ENCODE measurements at places on chromosomes 3 and 15.

DNA sequence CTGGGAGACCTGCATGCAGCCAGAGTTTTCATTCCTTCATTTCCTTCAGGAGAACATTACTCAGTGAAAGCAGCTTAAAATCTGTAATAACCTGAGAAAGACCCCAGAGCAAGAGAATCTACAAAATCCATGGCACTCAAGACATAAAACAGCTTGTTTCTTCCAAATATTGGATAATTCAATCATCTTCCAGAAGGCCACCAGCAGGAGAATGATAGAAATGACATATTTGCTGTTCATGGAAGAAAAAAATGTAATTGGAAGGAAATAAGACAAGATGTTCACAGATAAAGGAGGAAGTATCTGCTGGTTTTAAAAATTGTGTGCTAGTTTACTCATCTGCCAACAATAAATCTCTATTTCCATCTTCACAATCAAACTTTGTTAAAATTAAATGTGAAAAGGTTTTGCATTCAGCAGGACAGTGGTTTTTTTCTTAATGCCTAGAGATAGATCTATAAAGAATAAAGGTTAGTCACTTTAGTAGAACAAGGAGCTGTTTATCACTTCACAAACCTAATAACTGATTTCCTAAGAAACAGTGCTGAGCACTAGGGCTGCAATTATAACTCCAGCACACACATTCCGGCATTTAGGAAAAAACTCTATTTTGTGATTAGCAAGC lies 530.8 kb downstream of the NSUN3 start:
- DNase-seq, result no peak

DNA sequence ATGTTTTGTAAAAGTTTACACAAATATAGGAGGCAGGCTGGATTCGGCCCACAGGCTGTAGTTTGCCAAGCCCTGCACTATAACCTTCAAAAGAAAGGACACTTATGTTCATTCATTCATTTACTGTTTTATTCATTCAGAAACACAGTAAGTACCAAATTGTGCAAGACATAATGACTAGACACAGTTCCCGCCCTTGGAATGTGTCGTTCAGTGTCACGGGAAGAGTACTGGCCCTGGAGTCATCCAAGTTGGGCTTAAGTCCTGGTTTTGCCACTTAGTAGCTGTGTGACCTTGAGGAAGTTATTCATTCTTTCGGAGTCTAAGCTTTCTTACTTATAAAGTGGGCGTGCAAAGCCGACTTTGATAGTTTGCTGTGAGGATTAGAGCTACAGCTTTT lies 22.0 kb downstream of the COLQ start:
- DNase-seq, result no peak

DNA sequence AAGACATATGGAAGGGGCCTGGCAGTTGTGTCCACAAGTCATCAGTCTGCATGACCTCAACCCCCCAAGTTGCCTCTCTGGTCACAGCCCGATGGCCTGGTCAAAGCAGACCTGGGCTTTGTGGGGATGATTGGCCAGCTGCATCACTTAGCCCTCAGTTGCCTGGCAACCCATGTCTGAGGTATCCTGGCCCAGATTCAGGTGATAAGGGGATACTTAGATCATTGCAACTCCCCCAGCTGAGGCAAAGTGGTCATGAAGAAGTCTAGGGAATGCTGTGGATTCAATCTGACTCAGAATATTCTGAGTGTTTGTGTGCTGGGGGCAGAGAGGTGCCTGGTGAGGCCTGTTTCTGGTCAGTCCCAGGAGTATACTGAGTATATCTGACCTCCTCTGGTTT lies 5.0 kb downstream of the GPR156 start:
- DNase-seq, result no peak

DNA sequence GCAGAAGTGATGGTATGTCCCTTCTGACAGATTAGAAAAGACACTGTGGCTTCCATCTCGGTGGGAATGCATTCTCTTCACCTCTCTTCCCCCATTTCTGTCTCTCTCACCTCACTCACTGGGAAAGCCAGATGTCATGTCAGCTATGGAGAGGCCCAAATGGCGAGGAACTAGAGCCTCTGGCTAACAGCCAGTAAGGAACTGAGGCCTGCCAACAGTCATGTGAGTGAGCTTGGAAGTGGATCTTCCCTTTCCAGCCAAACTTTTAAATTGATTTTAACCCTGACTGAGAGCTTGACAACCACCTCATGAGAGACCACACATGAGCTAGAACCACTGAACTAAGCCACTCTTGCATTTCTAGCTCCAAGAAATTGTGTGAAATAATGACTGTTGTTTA lies 35.2 kb upstream of the CDAN1 start:
- DNase-seq, result no peak

- DNase-seq, result no peak
Observed at GRCh38 chr3:17850448-17850847, 108.0 kb upstream of the TBC1D5 start.

GRCh38 chr3:29587340-29587739 lies 306.5 kb downstream of the RBMS3 start:
- no peak for DNase-seq

- no peak for DNase-seq
Observed at GRCh38 chr3:18079739-18080138, 337.3 kb upstream of the TBC1D5 start.

DNA sequence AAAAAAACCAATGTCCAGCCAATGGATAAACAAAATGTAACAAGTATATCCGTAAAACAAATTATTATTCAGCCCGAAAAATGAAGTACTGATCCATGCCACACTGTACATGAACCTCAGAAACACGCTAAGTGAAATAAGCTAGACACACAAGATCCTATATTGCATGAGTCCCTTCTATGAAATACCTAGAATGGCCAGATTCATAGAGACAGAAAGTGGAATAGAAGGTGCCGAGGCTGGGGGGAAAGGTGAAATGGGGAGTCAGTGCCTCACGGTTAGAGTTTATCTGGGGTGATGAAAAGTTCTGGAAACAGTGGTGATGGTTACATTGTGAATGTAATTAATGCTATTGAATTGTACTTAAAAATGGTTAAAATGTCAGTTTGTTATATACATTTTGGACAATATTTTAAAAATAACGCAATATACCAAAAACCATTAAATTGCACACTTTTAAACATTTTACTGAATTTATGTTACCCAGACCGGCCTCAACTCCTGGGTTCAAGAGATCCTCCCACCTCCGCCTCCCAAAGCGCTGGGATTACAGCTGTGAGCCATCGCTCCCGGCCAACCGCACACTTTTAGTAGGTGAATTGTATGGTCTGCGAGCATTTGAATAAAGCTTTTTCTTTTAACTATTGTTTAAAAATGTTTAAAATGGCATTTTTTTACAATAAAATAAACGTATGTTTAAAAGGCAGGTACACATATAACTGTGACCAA lies 2.1 kb downstream of the RNF168 start:
- DNase-seq, result no peak

DNA sequence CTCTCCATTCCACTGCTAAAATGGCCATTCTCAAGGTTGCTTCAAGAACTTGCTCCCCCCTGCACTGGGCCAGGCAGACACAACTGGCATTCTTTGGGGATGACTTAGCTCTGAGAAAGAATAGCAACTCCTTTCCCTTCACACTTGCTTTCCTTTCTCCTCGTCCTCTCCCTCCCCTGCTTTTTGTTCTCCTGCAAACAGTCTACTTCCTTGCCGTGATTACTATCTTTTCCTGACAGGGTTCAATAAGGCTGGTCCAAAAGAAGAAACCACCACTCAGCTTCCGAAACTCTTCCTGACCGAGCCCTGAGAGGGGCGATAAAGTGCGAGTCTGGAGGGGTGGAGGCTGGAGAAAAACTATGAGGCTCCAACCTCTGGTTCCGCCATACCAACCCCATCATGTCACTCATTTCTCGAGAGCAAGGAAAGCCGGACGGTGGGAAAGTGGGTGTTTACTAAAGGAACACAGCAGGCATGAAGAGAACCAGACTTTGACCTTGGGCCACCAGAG lies 5.0 kb downstream of the AMOTL2 start:
- DNase-seq, result no peak

GRCh38 chr3:57597127-57597923 lies at the start of gene ARF4:
Gene ARF4 (minus strand): TSS chr3:57597344. CDS start chr3:57597140, 204 bp downstream.
- peak; percentile 97 for DNase-seq

DNA sequence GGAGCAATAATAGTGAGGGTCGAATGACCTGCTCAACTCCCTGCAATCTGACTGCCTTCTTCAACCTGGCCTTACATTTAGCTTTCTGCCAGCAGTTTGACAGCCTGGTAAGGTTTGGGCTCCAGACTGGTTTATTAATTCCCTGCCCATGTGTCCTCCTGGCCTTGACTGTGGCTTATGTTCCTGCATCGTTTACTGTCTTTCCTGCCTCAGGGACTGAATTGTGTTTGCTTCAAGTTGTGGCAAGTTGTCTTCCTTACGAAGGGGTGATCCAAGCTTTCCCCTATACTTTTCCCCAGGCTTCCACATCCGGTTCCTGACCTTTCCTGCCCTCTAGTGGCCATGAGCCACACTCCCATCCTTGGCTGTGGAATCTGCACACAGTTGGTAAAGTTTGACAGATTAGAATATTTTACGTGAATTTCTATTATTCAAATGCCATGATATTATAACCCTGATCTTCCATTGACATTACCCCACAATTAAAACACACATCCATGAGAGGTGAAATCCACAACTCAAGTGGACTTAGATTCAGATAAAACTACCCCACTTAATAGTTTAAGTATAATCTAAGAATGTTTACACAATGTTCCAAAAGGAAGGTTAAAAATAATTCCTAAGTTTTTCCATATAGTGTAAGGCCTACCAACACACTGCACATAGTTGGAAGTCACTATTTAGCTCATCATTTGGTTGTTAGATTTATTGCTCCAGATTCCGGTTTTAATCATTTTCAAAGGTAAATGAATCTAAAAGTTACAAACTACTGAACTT lies 95.7 kb downstream of the NEDD4 start:
- peak; percentile 3 for DNase-seq

DNA sequence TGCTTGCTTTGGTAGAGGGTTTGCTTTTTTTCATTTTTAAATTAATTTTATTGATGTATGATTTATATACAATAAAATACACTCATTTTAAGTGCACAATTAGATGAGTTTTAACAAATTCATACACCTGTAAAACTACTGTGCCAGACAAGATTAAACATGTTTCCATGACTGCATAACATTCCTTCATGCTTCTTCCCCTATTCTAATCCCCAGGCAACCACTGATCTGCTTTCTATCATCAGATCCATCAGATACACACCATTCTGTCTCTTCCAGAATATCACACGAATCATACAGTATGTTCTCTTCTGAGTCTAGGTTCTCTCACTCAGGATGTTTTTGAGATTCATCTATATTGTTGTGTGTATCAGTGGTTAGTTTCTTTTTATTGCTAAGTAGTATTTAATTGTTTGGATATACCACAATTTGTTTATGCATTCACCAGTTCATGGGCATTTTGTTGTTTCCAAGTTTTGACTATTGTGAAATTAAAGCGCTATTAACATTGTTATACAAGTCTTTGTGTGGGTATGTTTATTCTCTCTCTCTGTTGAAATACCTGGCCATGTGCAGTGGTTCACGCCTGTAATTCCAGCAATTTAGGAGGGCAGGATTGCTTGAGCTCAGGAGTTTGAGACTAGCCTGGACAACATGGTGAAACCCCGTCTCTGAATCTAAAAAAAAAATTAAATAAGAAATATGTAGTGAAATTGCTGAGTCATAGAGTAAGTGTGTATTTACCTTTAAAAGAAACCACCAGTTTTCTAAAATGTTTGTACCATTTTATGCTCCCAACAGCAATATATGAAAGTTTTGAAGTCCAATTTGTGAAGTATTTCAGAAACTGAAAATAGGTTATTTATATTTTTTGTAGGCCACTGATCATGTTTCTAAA lies 7.0 kb upstream of the TFG start:
- no peak for DNase-seq

GRCh38 chr3:38617137-38617536 lies 32.4 kb downstream of the SCN5A start:
- DNase-seq, result no peak

DNA sequence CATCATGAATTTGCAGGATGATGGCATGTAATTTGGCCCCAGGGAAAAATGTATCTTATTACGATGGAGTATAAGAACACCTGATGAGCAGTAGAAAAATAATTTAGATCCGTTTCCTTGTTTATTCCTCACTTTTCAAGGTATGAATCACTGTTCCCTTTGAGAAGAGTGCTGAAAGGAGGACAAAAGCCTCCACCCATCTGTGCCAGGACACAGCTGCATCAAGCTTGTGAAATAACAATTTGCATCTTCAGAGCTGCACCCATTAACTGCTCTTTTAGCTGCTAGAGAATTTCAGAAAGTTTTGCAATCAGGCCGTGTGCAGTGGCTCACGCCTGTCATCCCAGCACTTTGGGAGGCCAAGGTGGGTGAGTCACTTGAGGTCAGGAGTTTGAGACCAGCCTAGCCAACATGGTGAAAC lies 9.6 kb downstream of the CLDND1 start:
- no peak for DNase-seq

DNA sequence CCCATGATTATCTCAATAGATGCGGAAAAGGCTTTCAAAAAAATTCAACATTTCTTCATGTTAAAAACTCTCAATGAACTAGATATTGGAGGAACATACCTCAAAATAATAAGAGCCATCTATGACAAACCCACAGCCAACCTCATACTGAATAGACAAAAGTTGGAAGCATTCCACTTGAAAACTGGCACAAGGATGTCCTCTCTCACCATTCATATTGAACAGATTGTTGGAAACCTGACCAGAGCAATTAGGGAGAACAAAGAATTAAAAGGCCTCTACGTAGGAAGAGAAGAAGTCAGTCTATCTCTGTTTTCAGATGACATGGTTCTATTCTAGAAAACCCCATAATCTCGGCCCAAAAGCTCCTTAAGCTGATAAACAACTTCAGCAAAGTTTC lies 274.5 kb upstream of the MANF start:
- no peak for DNase-seq

GRCh38 chr3:59266551-59266950 lies 216.7 kb upstream of the CFAP20DC start:
- no peak for DNase-seq

DNA sequence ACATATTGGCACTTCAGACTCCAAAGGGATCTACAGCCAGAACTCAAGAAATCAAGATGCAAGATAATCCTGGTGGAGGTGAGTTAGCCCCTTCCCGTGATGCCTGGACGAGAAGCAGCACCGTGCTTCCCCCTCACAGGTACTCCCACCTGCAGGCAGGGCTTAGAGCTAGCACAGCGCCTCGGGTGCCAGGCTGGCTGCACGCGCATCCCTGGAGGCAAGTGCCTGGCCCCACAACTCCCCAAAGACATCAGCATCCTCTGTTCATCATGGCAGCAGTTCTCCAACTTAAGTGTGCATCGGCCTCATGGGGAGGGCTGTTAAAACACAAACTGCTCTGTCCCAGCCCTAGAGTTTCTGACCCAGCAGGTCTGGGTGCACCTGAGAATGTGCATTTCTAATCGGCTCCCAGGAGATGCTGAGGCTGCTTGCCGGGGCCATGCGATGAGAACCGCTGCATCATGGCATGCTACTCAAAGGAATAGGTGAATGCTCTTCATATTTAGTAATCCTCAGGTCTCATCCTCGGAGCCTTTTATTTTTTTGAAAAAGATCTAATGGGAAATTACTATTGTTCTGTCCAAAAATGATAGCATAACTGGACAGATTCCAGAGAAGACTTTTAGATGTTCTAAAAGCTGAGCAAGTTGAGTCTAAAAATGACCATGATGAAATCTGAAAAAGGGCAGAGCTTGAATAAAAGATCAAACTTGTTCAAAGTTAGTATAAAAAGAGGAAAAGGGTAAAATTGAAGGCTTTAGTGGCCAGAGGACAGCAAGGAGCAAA lies 244.2 kb downstream of the ADAMTS17 start:
- DNase-seq, result no peak
